HT-29 (cell line): ENCODE measurements at places on chromosomes 6 and 20. TPM values are rescaled to one million over a fixed set of nuclear protein-coding genes. Genes with fewer than 3 reads are reported as not detected.

- peak; percentile 66 for DNase-seq
Observed at GRCh38 chr20:45300961-45301360, 5.7 kb upstream of the RBPJL start.

TRIM10 gene
- total RNA-seq, result 1.2 and 2.1 TPM in 2 replicates

ZNF831 gene
- total RNA-seq, result not detected in 2 replicates

DNA sequence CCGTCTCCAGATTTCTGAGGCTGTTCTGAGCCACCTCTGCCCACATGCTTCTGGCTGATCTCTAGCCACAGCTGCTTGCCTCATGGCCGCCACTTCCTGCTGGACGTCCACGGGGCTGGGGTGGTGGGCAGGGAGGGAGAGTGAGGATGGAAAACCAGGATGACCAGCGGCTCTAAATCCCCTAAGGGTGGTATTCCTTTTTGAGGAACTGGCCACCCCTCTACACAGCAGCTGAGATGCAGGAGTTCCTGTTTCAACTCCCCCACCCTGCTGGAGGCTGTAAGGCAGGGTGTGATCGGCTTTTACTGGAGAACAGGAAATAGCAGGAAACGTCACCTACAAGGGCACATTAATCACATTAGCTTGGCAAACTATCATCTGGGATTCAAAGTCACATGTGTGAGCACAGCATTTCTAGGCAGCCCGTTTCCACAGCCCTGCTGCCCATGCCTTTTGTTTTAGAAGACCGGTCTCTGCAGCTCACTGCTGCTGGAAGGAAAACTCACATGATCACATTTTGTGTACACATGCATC is 181.6 kb upstream of the ECI2 start:
- DNase-seq, result peak; percentile 68

- DNase-seq, result peak; percentile 98
Observed at GRCh38 chr20:35619196-35620095, 3.8 kb downstream of the SPAG4 start.

DNA sequence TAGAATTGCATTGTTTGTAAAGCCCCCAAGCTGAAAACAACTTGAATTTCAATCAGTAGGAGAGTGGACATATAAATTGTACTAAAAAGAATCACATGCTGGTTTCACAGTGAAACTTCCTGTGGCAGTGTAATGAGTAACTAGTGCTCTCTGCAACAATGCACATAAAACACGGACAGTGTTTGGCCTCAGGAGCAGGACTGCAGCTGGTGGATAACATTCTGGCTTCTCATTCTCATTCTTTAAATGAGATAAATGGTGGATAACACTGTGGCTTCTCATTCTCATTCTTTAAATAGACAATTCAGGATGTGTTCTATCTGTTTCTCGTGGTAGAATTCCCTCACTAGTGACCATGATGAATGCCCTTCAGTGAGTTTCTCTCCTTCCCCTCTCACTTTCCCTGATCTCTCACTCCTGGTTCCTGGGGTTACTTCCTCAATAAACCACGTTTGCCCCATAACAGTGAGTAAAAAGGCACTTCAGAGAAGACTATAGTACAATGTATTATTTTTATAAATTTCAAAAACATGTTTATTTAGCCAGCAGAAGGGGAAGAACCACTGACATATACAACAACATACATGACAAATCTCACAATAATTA is 59.9 kb downstream of the SLC22A2 start:
- DNase-seq, result peak; percentile 40

BTN1A1 gene
- not detected in 2 replicates for total RNA-seq

DNA sequence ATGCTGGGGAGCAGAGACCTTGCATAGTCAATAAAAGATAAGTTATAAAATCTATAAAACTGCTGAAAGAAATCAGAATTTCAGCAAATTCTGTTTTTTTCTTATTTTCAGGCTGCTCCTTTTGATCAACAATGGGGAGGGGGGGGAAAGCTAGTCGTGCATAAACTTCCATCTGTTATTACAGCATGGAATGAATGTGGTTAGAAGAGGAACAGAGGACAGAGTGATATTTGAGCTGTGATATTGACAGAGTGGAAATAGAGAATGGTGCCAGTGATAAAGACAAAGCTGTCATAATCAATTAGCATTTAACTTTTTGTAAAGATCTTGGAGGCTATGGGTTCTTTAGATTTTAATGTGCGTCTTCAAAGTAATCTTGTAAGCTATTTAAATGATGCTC is 43.4 kb upstream of the QKI start:
- no peak for DNase-seq

SLC32A1 gene
- not detected in 2 replicates for total RNA-seq

GRCh38 chr6:140319209-140319608 is 944.8 kb upstream of the CITED2 start:
- peak; percentile 5 for DNase-seq

APOBEC2 gene
- not detected in 2 replicates for total RNA-seq

EYS gene
- total RNA-seq, result 0.13 and 0.23 TPM in 2 replicates

EFCAB8 gene
- total RNA-seq, result 0.10 and 0.86 TPM in 2 replicates

DNA sequence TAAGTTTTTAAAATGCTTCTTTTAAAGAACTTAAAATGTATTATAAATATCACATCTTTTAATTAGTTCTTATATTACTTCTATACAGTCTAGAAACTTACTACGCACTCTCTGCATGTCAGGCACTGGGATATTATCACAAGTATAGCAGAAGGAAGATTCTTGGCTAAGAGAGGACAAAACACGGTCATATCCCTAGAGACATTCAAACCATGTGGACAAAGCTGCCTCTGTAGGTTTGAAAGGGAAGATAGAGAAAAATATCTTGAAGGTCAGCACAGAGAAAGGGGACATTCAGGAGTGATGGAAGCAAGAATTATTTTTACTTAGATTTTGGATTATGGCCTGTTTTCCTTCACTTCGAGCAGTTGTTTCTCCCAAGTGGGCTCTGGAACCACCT is 64.1 kb downstream of the LRRC1 start:
- DNase-seq, result no peak

DNA sequence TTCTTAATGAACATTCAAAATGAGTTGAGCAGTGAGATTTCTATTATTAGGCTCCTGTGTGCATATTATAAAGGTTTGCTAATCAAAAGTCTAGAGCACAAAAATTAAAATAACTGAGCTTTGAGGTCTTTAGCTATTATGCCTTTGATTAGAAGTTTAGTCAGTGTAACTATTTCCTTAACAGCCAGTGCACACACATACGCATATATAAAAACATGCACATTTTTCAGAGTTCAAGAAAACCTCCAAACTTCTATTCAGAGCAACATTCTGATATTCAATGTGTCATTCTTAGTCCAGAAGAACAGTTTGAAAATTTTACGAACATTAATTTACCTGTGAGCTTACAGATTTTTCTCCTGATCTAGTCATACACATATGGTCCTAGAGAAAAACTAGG is 48.3 kb upstream of the MYB start:
- no peak for DNase-seq

DNA sequence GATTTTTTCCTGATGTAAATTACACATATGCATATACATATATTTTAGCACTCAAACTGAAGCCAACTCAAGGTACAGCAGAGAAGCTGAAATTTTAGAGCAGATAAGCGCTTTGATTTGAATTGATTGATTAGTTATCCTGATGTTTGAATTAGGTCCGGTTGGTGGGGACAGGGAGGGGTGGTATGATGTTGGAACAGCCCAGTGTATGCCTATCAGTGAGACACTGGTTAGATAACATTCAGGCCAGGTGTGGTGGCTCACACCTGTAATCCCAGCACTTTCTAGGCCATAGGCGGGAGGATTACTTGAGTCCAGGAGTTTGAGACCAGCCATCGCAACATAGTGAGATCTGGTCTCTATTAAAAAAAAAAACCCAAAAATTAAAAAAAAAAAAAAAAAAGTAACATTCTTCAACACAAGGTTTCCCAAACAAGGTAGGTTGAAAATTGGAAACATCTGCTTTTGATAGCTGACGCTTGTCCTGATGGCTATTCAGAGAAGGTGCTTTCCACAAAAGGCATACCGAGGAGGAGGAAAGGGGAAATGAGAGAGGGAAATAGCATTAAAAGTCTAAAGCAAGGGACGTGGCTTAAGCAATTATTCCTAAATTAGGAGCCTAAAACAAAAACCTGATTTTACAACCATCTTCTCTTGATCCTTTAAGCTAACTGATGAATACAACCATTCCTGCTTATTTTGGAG is 288.4 kb upstream of the JARID2 start:
- no peak for DNase-seq

- peak; percentile 81 for DNase-seq
Observed at GRCh38 chr6:37024656-37025337, 19.3 kb downstream of the FGD2 start.

DNA sequence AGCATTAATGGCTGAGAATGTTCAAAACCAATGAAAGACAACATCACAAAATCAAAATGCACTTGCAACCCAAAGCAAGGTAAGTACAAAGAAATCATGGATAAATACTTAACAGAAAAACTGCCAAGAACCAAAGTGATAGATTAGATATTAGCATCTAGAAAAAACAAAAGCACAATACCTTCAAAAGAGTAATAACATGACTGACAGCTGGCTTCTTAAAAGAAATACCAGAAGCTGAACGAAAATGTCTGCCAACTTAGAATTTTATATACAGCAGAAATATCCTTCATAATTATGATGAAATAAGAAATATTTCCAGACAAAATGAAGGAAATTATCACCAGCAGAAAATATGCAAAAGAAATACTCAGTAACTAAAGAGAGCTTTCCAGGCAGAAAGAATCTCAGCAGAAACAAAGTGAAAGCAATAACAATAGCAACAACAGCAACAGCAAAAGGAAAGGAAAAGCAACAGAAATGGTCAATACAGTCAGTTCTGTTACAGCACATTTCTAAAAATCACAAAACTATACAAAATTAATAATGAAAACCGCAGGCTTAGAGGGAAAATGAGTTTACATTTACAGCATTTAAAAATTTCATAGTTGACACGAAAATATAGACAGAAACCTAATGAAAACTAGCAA is 121.5 kb upstream of the MAN1A1 start:
- no peak for DNase-seq

DNA sequence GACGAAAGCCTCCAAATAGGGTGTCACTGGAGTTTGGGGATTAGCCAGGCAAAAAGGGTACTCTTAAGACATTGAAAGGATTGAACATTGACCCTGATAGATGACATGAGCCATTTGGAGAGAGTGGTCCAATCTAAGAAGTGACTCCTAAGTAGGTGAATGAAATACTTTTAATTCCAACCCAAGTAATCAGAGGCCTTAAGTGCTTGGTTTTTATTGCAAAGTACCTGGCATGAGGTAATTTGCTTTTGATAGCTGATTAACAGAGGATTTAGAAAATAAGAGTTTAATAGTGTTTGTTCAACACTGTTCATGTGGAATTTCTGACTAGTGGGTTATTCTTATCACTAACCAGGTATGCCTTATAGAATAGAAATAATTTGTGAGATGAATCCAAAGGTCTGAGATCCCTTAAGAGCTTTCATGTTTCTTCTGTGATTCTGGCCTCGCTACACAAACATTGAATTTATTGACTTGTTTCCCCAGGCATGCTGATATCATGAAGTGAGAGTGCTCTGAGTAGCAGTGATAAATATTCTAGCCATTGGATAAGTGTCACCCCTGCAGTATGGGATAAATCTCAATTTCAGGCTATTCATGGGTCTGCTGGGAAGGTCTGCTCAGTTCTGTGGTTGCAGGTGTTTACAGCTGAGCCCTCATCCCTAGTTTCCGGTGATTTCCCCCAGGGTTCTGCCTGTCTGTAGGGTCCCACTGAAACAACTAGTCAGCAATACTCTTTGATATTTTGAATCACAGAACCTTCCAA is 6.5 kb downstream of the NCOA7 start:
- DNase-seq, result no peak

DNA sequence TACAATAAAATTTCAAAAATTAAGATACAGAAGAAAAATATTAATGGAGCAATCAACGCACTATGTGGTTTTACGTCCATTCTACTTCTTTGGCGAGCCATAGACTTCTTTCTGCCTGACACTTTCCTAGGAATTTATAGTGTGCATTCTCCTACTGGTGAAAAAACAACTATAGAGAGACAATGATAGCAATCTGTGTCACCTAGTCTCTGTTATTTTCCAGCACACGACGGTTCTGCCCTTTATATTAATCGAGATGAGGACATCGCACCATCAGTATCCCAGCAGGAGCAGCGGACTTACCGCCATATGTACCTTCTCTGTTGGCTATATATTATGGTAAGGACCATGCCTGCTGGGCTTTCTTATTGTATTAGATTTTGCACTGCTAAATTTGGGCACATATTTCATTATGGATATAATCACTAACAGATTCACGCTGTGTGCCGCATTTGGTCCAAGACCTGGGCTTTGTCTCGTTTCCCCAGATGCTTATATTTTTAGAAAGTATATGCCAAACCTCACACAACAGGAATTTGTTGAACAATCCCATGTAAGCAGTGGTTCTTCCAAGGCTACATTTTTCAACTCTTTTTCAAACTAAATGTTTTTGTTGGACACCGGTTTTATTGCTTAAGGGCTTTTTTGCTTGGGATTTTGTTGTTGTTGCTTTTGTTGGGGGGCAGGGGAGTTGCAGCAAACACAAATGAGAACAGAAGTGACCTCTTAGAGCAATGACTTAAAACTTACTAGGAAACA is 166.4 kb downstream of the ADAT2 start:
- DNase-seq, result no peak

DNA sequence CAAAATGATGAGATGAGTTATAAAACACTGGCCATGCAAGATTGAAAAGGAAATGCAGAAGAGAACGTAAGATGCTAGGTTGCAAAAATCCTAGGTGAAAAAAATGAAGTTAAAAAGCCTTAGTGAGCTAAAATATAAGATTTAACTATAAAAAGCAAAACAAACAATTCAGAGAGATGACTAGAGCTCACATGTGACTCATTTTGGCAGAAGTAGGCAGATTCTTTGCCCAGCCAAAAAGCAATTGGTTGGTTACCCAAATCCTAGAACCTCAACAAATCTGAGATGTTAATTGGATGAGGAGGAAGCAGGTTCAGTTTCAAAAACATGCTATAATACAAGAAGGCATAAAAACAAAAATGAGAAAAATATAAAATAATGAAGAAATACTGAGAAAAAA is 249.1 kb downstream of the OGFRL1 start:
- DNase-seq, result no peak

ARMH2 gene
- total RNA-seq, result not detected in 2 replicates

RGS17 gene
- 1.3 and 2.0 TPM in 2 replicates for total RNA-seq

GPR6 gene
- total RNA-seq, result not detected in 2 replicates

TBPL1 gene
- total RNA-seq, result 13.0 and 15.3 TPM in 2 replicates

GRCh38 chr6:148500402-148500801 is 157.8 kb downstream of the SASH1 start:
- DNase-seq, result no peak

CDH26 gene
- total RNA-seq, result 0.13 and 0.51 TPM in 2 replicates

- no peak for DNase-seq
Observed at GRCh38 chr6:17381424-17382147, 11.8 kb upstream of the CAP2 start.

ITPR3 gene
- total RNA-seq, result 92.2 and 110 TPM in 2 replicates

GRCh38 chr6:23589811-23590210 is 536.2 kb upstream of the NRSN1 start:
- no peak for DNase-seq
